ENCODE measurements at places on chromosomes 2 and 18.

- peak; percentile 96 for DNase-seq
Measured at GRCh38 chr2:101064868-101065549, 62.9 kb downstream of the RPL31 start.

GRCh38 chr2:181814057-181814491 lies 77.5 kb upstream of the ITPRID2 start:
- DNase-seq = no peak

DNA sequence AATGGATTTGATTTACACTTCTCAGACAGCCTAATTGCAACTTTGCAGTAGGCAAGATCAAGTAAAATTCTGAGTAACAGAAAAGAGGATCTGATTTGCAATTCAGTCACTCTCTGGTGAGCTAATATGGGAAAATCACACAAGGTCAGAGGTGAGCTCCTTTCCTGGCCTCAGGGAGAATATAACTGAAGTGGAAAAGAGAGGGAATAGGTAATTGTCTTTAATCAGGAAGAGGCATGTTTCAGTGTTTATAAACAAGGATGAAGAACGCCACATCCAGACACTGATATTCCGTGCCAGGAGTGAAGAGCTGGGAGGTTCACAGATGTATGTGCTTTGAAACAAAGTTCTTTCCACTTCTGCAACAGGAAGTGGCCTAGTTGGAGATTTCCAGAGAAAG lies 127.1 kb downstream of the ETAA1 start:
- DNase-seq = no peak

- DNase-seq = no peak
Measured at GRCh38 chr2:150784389-150784788, 296.9 kb upstream of the RND3 start.

GRCh38 chr18:79587226-79587741 lies 92.3 kb upstream of the CTDP1 start:
- no peak for DNase-seq

- no peak for DNase-seq
Measured at GRCh38 chr2:77629539-77629938, 107.4 kb upstream of the LRRTM4 start.

DNA sequence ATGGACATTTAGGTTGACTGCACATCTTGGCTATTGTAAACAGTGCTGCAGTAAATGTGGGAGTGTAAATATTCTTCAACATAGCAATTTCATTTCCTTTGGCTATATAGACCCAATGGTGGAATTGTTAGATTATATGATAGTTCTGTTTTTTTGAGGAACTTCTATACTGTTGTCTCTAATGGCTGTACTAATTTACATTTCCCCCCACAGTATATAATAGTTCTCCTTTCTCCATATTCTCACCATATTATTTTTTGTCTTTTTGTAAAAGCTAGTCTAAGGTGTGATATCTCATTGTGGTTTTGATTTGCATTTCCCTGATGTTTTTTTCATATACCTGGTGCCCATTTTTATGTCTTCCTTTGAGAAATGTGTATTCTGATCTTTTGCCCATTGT lies 13.0 kb downstream of the EIF5B start:
- no peak for DNase-seq

DNA sequence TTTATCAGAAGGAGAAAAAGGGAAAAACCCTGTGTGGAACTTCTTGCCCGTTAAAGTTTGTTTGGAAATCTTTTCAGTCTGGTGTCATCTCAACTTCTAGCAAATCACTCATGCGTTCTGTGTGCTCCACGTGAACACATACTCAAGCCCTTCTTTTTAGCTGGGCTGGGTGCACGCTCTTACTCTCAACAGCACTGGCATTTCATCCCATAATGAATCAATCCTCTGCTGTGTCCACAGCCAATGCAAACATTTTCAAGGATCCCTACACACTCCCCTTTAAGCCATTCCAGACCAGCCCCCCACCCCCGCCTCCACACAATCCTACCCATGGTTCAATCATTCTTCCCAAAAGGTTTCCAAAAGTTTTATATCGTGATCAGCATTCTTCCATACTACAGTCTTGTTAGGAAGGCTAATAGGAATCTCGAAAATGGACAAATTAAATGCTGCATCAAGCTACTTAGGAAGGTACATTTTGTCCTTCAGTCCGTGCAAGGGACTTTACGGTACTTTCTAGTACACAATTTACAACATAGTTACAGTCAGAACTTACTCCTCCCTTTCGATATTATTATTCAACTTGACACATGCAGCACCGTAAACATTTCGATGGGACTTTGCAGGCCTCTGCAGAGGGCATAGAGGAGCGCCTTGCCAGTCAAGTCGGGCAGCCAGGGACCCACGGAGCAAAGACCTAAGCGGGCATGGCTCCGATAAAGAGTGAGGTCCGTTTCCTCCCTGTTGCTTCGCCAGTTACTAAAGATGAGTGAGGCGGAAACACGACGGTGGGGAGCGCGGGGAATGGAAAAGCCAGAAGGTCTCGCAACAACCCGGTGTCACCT lies 1.4 kb downstream of the PTGR3 start:
- no peak for DNase-seq

DNA sequence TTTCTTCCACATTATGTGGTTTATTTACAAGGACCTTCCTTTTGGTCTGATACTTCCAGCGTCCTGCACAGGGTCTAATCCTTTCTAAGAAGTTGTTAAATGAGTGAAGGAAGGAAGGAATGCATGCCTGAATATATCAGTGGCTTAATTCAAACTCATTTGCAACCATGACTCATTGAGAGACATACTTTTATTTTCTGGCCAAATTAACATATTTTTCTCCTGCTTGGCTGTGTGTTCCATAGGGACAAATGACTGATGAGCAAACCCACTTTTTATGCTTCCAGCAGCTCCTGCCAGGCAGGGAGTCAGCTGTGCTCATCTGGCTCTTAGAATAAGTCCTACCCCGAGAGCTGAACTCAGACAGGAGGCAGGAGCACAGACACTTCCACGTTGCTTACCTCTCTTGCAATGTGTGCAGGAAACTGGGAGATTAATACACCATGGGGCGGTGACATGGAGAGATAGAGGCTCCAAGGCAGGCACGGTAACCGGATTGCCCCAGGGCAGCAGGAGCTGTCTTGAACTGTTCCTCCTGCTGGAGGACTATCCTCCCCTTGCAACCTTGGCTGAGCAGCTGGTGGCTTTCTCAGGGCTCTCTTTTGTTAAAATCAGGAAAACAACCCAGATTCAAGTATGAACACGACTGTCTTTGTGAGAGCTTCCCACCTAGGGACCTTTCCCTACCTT lies 667.5 kb upstream of the HS6ST1 start:
- no peak for DNase-seq

GRCh38 chr18:38688416-38688815 lies 1122.8 kb upstream of the CELF4 start:
- DNase-seq = peak; percentile 45

- no peak for DNase-seq
Measured at GRCh38 chr18:56157541-56157940, 480.9 kb downstream of the TXNL1 start.

DNA sequence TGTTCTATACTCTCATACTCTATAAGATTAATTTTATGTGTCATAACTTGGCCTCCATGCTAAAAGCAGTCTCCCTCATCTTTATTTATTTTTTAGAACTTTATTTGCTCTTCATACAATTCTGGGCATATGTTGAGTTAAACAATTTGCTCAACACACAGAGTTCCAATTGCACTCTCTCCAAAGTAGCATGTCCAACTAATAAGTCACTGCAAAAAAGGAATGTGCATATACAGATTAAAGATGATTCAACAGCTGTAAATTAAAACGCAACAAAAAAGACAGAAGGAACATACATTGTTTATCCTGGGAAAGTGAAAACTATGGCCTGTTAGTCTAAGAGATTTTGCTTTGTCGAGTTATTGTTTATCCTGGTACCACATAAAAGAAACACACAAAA lies 277.7 kb upstream of the ACVR2A start:
- no peak for DNase-seq

- DNase-seq = no peak
Measured at GRCh38 chr2:106140913-106141312, 53.2 kb downstream of the UXS1 start.

DNA sequence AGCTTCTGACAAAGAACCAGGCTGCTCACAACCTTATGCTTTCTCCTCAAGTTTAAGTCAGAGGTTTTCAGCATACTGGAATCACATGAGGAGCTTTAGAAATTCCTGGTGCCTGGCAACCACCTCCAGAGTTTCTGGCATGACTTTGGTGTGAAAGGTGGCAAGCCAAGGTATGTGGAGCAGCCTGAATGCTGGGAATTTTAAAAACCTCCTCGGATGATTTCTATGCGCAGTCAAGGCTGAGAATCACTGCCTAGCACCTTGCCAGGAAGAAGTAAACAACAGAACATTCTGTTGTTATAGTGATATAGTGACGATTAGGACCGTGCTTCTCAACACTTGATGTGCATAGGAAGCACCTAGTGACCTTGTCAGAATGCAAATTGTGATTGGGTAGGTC lies 11.7 kb downstream of the CCBE1 start:
- DNase-seq = no peak

DNA sequence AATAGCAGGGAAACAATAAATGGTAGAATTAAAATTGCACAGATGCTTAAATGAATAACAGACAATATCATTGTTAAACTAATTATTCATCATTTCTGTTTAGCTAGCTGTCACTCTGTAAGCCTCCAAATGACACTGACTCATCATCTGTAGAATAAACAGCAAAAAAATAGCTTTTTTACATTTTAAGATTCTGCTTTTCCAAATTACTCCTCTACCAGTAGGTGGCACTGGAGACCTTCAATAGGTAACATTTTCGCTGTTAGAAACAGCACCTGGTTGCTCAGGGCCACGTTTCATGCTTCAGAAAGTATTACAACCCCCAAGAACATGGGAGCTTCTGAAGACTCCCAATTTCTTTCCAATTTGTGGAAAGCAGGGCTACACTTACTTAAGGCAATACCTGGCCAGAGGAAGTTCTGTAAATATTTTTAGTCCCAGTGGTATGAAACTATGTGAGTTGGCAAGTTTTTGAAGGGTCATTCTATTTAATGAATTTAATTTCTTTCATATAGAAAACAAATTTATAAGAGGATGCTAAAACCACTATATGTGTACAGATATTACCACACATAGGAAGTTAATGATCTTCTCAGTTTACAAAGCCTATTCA lies 45.4 kb downstream of the TTN start:
- DNase-seq = peak; percentile 52

GRCh38 chr18:47062471-47062870 lies 27.1 kb upstream of the ELOA2 start:
- no peak for DNase-seq

GRCh38 chr2:75596784-75597183 lies 36.0 kb upstream of the EVA1A start:
- no peak for DNase-seq

DNA sequence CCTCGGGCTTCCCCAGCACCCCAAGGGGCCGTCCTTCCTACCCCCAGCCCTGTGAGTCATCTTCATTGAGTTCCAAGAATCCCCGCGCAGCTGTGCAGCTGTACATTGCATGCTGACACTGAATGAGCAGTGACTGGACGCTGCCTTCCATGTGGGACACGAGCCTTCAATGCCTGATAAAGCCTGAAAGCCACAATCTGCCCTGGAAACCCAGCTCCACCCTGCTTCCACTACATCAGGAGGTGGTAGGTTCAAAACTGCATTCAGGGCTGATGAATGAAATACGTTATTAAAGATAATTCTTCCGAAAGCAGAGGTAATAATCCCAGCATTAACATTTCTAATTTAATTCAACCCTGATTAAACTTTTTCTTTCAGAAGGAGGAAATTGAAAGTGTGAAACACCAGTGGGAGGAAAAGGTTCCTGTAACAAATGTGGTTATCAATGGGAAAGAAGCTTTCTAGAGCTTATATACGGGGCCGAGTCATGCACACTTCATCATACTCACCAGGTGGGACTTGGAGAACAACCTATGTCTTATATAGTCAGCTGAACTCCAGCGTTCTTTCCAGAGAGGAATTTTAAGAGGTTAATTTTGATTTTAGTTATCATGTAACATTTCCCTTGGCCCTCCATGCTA lies 360.1 kb downstream of the LPIN1 start:
- peak; percentile 19 for DNase-seq

DNA sequence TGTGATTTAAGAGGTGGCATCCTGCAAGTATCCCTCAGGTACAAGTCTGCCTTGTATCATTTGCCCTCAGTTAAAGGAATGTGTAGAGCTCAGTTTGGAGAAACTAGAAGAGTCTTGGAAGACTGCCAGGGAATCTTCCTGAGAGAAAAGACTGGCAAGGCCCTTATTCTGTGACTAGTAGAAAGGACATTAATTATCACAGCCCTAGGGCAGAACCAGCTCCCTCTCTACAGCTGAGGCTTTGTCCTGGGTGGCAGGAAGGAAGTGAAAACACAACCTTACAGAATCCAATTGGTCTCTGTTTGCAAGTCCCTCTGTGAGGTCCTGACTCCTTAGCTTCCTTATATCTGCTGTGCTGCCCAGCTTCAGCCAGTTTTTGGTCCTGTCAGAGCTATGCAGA lies 385.9 kb upstream of the CYRIA start:
- DNase-seq = no peak

GRCh38 chr18:24534737-24535136 lies 74.3 kb downstream of the HRH4 start:
- no peak for DNase-seq

DNA sequence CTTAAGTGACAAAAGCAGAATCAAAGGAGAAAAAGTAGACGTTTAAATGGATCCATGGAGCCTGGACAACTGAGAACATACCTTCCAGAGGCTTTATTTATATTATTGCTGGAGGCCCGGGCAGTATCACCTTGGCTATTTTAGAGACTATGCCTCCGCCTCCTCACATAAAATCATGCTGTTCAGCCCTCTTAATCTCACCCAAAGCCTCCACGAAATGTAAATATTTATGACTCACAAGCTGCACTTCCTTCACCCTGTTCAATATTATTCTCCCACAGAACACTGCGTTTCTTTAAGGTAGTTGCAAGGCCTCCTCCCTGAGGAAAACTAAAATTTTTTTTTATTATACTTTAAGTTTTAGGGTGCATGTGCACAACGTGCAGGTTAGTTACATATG lies 478.6 kb upstream of the ACVR2A start:
- no peak for DNase-seq

DNA sequence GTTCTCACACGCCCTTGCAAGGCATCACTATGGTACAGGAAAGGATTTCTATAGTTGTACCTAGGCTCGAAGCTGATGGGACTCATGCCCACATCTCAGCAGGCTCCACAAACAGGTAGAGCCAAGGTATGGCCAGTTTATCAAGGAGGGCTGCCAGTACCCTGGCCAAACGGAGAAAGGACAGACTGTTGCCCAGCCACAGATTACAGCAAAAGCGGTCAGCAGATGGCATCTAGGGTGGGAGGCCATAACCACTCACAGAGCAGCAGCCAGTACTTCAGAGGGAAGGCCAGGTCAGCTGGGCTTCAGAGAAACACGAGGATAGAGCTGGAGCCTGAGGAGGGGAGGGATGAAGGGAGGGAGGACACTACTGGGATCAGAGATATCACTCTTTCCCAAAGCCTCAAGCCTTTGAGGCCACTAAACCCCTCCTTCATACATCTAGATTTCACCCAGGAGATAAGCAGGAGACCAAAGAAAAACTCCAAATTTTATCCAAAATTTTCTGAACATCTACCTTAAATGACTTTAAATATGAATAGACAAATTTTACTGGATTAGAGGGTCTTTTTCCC lies 904.2 kb upstream of the NXPH2 start:
- DNase-seq = no peak

- DNase-seq = no peak
Measured at GRCh38 chr2:167955264-167955906, 292.0 kb downstream of the STK39 start.
